Glomerular endothelial cell (primary cell): ENCODE measurements at places on chromosomes 2 and 18. TPM values are rescaled to one million over a fixed set of nuclear protein-coding genes. Genes with fewer than 3 reads are reported as not detected.

RTP5 gene
- not detected in 2 replicates for total RNA-seq

TNFAIP6 gene
- total RNA-seq: 0.82 TPM in 1 of 2 replicates, not detected in the other

DNA sequence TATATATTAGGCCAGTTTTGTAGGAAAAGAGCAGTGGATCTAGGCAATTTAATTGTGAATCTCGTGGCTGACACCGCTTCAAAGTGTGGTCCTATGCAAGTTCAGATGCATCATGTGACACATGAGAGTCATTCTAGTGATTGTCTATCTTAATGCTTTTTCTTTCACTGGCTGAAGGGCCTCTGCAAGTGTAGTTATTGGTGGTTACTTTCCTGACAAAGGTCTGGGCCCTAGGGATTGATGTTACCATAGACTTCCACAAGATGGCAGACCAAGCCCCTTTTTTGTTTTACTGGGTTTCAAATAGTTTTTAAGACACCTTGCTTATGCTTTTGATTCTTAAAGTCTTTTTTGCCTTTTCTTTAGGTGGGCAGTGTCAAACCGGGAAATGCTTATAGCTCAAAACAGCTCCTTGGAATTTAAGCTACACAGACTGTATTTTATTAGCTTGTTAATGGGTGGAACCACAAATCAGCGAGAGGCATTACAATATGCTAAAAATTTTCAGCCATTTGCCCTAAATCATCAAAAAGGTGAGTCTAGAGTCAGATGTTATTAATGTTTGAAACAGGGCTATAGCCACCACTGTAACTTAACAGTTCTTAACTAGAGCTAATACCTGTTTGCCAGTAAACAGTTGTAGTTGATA is 25.9 kb downstream of the CD8A start:
- peak; percentile 20 for DNase-seq

AKAIN1 gene
- not detected in 2 replicates for total RNA-seq

DNA sequence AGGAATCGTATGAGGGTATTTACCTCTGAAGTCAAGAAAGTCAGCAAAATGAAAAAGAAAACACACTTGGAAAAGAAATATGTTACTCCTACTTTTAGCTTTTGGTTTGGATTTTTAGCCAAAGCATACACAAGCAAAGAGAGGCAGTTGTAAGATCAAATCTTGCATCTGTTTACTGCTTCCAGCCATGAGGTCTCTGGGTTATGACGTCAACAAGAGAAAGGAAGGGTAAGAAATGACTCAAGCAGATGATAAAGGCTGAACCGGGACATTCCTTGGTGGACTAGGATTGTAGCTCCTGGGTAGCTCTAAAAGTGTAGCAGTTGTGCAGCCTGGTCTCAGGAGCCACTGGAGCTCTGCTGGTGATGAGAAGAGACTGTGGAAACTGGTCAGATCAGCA is 16.8 kb downstream of the CTNNA2 start:
- no peak for DNase-seq

DNA sequence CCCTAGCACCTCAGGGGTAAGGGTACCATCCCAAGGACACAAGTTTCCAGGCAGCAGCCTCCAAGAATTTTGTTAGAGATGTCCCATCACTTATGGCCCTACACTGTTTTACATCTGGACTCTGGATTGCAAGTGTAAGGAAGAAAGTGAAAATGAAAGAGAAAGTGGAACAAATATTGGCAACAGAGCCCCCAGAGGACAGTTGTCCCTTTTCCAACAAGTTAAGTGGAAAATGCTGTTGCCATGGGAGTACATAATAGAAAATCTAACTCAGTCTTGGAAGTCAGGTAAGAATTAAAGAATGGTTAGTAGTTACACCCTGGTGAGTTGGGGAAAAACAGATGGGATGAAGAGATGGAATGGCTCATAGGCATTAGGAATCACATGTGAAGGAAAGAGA is 50.6 kb downstream of the TTC21B start:
- no peak for DNase-seq

DNA sequence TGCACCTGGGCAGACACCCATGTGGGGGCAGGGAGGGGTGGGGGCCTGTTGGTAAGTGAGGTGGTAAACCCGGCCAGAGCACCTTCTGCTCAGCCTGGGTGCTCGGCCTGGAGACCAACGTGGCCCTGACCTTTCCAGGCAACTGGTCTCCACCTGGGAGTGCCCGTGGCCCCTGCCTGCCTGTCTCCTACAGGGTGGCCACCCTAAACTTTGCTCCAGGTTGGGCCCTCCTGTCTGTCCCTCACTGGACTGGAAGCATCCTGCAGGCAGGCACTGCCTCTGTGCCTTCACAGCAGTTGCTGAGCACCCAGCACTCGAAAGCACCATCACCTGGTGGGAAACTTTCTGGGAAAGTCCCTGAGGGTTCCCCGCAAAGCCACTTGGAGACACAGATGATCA is 171.3 kb downstream of the TWIST2 start:
- no peak for DNase-seq

NYAP2 gene
- not detected in 2 replicates for total RNA-seq

DNA sequence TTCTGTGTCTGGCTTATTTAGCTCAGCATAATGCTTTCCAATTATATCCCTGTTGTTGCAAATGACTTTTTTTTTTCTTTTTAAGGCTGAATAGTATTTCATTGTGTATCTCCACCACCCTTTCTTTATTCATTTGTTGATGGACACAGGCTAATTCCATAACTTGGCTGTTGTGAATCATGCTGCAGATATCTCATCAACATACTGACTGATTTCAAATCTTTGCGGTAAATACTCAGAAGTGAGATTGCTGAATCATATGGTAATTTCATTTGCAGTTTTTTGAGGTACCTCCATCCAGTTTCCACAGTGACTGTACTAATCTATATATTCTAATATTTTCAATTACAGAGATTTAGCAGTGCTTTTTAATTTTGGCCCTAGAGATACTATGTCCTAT is 266.2 kb downstream of the TMX3 start:
- DNase-seq: no peak

FMNL2 gene
- 51.6 and 56.6 TPM in 2 replicates for total RNA-seq

- DNase-seq: no peak
Observed at GRCh38 chr18:11991021-11991795, 9.9 kb downstream of the IMPA2 start.

- DNase-seq: no peak
Observed at GRCh38 chr2:129459200-129459876, 520.1 kb upstream of the RAB6C start.

DNA sequence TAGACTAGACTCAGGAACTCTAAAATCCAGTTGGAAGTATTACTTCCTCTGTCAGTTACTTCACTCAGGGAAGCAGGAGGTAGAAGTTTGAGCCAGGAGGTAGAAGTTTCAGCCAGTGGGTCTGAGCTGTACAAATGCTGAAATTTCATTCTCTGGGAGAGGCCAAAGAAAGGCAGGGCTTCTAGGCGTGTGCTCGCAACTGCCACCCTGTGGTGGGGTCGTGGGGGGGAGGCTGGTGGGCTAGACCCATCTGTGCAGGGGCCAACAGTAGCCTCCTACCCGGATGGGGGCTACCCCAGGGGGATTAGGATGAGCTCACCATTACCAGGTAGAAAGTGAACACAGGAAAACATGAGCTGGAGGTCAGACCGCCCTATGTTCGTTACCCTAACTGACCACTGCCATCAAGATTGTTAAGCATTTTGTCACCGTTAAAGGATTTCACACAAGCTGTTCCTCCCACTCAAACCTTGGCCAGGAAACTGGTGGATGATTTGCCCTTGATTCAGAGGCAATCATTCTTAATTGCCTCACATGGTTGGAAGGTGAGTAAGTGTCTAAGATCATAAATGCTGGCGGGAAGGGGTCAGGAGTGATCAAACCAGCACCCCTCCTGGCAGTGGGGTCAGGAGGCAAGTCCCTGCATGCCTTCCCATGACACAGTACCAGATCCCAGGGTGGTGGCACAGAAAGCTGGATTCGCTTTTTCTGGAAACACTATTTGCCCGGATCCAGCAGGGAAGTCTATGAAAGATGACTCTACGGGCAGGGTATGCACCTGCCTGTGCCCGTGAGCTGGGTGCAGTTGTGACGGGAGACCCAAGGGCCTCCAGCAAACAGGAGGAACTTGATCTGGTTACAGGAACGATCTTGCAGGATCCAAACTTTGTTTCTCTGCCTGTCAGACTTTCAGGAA is 5.2 kb upstream of the FHL2 start:
- no peak for DNase-seq

CTIF gene
- 32.8 and 55.4 TPM in 2 replicates for total RNA-seq

DNA sequence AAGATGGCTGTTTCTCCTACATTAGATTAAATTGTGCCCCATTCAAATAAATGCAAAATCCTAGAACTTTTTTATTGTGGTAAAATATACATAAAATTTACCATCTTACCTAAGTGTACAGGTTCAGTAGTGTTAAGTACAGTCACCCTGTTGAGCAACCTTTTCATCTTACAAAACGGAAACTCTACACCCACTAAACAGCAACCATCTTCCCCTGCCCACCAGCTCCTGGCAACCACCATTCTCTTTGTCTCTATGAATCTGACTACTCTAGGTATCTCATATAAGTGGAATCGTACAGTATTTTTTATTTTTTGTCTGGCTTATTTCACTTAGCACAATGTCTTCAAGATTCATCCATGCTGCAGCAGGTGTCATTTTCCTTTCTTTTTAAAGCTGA is 53.0 kb downstream of the ASXL2 start:
- no peak for DNase-seq

DNA sequence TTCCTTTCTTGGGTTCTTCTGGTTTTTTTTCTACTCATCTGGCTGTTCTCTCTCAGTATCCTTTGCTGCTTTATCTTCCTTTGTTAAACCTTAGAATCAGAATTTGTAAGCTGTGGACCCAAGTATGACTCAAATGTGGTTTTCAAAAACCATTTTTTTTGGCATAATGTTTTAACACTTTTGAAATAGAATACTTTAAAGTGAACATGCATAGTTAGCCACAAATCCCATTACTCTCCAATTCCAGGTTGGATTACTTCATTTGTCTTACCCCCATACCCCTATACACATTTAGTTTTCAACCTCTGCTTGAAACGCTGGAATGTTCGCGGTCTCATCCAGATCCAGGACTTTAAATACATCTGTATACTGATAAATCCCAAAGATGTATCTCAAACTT is 29.1 kb downstream of the ALMS1 start:
- DNase-seq: no peak

GRCh38 chr2:46230115-46230571 is 67.1 kb upstream of the EPAS1 start:
- DNase-seq: no peak

HOXD8 gene
- total RNA-seq: 14.2 and 18.9 TPM in 2 replicates

DNA sequence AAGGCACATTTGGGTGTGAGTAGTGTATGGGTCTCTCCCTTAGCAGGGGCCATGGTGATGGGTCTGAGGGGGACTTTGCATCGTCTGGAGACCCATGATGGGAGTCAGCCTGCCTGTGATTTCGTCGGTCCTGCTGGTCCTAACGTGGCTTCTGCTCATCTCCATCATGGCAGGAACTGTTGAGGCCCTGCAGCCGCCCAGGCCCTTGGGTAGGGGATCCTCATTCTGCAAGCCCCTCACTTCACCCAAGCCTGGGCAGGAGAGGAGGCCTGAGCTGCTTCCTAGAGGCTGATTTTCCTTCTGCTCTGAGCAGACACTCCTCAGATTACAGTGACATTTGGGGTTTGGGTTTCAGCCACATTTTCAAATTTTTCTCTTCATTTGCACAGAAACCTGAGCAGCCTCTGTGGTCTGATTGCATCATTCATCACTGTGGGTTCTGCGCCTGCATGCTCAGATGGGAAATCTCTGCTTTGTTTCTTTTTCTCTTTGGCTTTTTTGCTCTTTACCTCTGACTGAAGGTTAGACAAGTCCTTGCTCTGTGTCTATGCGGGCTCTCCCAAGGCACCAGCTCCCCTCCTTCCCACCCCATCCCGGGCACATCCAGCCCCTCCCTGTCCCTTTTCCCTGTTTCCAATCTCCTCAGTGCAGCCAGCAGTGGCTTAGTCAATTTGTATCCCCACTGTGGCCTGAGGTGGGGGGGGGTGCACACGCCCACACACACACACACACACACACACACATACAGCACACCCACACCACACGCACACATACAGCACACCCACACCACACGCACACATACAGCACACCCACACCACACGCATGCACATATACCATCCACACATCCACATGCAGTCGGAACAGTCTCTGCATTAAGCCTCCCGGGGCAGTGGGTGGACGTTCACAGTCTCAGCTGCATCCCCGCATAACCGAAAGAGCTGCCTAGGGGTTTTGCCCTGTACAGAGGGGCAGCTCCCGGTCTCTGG is 305.4 kb upstream of the HS6ST1 start:
- no peak for DNase-seq

DNA sequence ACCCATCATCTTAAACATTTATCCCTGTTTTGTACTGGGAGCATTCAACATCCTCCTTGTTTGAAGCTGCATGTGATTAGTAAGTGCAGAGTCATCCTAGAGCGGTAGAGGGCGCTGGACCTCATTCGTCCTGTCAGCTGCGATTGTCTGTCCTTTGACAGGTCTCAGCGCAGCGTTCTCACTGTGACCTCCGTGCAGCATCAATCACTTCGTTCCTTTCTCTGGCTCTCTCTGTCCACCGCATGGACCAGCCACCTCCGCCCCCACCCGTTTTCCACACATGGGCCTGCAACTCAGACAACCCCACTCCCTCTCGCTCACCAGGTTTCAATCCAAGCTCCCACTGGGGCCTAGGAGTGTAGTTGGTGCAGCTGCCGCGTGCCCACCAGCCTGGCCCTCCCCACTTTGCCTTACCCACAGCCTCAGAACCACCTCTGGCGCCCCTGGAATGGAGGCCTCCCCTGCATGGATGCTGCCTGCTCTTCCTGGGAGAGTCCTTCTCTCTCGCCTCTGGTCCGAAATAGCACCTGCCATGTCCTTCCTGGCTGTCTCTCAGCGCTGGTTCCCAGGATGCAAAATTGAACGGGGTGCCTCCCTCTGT is 90.5 kb downstream of the NDUFA10 start:
- DNase-seq: peak; percentile 10

- DNase-seq: no peak
Observed at GRCh38 chr18:54080858-54081257, 143.6 kb downstream of the MBD2 start.

DNA sequence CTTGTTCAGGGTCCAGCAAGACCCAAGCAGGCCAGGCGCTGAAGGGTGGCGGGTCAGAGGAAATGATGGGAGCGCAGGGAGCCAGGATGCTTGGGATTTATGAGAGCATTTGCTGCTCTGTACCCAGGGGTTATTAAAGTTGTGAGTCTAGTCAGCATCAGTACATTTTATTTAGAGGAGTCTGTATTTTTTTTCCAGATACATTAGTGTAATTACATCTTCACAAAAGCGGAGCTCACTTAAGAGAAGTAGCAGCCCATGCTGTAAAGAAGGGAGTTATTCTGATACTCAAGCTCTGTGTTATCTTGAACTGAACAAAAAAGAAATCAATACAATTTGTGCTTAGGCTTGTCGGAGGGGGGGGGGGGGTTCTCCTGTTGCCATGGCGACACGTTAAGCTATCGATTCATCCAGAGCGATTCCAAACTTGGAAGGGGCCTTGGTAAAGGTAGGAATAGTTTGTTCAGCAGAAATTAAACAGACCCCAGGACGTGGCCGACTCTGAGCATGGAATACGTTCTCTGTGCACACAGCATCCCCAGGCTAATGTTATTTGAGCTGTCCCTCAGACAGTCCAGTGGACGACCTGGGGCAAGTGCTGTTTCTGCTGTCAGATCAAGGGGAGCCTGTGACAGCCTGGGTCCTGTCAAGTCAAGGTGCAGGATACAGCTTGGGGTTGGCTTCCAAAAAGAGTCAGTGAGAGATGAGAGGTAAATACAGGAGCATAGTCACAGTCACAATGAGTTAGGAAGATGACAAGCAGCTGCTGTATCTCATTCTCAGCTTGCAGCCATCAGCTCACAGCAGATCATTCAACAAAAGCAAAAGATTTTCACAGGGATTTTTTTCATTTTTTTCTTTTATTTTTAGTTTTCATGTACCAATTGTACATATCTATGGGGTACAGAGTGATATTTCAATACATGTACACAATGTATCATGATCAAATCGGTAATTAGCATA is 387.6 kb downstream of the DCDC2C start:
- DNase-seq: no peak
